ENCODE measurements at places on chromosomes 6 and 20. TPM values are rescaled to one million over a fixed set of nuclear protein-coding genes. Genes with fewer than 3 reads are reported as not detected.

The MGME1 gene
- 10.9 TPM for polyA plus RNA-seq

The FOXQ1 gene
- polyA plus RNA-seq = not detected

The NKAPL gene
- 5.5 TPM for polyA plus RNA-seq

The C6orf120 gene
- polyA plus RNA-seq = 7.5 TPM

The SLC35D3 gene
- 0.05 TPM for polyA plus RNA-seq

The WFDC12 gene
- not detected for polyA plus RNA-seq

The TPD52L1 gene
- polyA plus RNA-seq = 36.1 TPM

All from right cardiac atrium (tissue), 5 donors.